Ecto neural progenitor cell (in vitro differentiated cells): ENCODE measurements at places on chromosomes 16 and 17.
A peak's percentile ranks its signal among the peaks of the same experiment; 100 is the strongest.

- peak; percentile 81 for DNase-seq
These were observed 5.8 kb upstream of the ZNF23 start for GRCh38 chr16:71467810-71468209.

DNA sequence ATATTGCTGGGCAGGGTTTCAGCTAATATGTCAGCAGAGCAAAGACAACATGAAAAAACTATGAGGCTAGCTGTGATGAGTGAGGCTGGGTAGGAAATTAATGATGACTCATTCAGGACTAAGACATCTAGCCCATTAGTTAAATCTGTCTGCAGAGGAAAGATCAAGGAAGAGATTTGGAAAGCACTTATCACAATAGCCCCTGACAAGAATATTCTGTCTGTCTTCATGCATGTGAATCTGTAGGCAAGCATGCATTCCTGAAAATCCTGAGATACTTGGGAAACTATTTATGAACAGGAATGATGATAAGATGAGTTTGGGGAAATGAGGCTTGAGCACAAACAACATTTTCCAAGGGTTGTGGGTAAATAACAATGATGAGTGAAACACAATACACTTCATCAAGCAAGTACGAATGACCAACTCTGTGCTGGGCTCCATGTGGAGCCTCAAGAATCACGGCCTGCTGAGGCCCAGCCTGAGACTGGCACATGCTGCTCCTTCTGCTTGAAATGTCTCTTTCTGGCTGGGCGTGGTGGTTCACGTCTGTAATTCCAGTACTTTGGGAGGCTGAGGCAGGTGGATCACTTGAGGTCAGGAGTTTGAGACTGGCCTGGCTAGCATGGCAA is 96.5 kb upstream of the ASIC2 start:
- no peak for DNase-seq

DNA sequence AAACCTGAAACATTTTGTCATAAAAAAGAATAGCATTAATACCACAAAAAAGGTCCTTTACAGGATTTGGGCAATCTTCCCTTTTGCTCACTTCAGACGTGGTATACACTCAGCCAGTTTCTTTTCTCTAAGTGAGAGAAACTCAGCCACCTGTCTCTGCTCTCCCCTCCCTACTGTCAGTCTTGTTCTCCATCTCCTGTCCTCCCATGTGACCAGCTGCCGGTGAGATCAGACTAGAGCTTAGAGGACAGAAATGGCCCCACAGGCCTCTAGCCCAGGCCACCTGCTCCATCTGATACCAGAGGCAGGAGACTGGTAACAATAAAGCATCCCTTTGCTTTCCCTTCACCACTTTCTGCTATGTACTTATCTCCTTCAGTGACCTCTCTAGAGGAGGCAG is 34.9 kb downstream of the CMC2 start:
- no peak for DNase-seq

GRCh38 chr16:80997964-80998620 is 8.6 kb downstream of the CMC2 start:
- DNase-seq = no peak

DNA sequence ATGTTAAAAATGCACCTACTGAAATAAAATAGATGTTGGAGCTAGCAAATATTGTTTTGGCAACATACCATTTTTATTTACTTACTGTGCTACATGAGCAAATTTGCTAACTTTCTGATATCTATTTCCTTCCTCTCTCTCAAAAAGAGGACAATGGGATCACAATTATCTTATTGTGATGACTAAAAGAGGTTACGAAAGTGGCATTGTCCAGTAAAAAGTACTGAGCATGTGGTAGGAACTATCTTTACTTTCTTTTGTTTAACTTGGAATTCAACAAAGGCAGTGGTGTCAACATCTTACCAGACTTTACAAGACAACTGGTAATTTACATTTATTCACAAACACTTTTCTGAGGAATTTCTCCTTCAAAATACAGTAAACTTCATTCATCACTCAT is 1542.6 kb upstream of the CDH8 start:
- DNase-seq = no peak

DNA sequence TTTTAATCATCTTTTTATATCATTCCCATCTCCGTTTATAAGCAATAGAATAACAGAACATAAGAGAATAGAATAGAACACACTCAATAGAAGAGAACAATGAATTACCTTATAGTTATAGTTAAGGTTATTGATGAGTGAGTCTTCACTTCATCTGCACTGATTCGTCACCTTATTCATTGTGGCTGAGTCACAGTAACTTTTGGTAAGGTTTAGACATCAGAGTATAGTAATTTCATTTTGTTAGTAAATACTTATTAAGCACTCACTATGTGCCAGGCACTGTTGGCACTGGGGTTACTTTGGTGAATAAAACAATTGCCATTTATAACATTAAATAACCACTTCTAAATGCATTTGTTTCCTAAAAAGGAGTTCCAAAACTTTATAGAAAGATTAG is 22.5 kb downstream of the PHKB start:
- DNase-seq = no peak

DNA sequence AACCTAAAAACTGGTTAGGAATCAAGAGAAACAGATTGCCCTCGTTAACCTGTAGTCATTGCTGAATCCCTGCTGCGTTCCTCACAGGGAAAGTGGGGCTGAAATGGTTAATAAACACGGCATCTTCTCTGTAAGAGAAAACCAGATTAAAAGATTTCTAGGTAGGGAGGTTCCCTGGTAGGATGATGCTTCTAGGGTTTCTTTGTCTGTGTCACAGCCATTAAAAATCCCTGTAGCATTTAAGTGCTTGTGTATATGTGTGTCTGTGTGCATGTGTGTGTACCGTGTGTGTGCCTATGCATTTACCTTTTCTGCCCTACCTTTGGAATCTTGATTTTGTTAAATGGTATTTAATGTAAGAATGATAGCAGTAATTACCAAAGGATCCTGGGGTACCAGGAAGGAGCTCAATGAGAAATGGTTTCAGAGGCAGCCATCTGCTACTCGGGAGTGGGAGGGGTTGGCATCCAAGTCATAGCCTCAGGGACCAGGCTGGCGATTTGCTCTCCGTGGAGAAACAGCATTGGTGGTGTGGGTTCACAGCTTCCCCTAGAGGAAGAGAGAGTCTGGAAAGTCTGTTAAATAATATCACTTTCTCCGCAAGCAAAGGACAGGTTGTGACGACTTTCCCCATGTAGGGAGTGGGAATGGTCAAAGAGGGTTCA is 177.1 kb downstream of the HS3ST4 start:
- DNase-seq = no peak

DNA sequence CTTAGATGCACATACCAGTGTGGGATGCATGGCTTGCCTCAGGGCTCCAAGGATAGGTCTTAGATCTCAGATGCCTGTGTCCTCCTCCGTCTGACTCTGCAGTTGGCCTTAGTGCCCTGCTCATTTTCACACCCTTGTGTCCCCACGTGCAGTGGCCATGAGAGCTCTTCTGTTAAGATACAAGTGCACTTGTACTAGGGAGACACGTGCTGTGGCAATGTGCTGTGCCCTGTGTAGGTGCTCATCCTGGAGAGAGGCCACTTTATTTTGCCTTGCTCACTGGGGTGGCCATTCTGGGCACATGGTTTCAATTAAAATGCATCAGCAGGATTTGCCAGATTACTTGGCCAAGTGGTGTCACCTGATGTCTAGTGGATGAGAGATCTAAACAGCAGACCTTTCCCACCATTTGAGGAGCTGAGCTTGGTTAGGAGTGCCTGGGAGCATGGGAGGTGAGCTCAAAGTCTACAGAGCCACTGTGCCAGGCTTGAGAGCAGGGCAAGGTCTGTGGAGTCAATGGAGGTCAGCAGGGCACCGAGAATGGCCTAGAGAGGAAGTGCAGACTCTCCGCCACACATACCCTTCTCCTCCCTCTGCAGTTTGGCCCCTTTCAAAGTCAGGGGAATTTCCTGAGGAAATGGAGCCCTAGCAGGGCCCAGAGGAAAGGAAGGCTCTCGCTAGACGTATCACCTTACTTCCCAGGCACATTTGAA is 25.2 kb upstream of the SMPD3 start:
- no peak for DNase-seq

DNA sequence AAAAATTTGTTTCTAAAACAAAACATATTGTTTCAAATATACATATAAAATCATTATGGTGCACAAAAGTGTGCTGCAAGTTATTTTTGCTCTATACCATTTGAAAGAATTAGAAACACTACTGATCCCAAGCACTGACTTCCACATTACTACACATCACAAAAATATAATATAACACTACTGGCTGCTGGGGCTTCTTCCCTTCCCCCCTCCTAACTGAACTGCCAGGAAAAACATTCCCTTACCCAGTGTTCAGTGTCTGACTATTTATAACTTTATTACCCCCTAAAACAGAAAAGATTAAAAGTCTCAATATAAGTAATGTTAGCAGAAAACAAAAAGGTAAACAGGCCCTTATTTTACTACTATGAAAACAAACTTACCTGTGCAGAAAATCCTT is 36.9 kb downstream of the GPATCH8 start:
- no peak for DNase-seq

GRCh38 chr17:77798031-77798430 is 160.5 kb upstream of the TNRC6C start:
- DNase-seq = no peak

- peak; percentile 76 for DNase-seq
These were observed 16.2 kb downstream of the CHST4 start for GRCh38 chr16:71542377-71542776.

GRCh38 chr16:20255002-20255401 is 72.3 kb downstream of the GP2 start:
- DNase-seq = no peak

- no peak for DNase-seq
These were observed 12.4 kb downstream of the SLFN5 start for GRCh38 chr17:35255316-35255715.

DNA sequence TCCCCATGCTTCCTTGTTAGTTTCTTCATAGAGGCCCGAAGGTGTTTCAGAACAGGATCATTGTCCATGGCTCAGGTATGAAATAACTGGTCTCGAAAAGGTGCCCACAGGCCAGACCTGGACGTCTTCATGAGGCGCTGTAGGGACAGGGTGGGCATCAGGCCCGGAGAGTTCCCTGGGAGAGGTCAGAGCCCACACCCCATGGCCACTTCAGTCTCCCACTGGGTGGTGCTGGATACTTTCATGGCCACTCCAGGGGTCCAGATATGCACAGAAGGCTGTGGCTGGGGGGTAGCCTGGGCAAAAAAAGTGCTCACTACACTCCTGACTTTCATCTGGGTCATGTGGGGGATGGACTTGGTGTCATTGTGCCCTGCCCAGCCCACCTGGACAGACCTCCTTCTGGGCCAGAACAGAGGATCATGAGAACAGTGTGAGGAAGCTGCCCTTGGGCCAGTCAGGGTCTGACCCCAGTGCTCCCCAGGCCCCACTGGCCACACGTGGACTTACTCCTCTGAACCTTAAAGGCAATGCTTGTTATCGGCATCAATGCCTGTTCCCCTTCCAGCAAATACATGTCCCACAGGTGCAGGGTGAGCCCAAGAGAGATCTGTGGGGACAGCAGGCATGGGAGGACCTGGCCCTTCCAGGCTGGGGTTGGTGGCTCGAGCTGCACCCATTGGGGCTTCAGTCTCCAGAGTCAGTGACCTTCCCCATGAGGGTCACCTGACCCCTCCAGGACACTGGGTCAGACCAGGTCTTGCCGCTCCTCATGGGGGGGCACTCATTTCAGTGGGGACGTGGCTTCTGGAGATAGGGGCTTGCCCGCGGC is 36.9 kb downstream of the LGALS9 start:
- no peak for DNase-seq

DNA sequence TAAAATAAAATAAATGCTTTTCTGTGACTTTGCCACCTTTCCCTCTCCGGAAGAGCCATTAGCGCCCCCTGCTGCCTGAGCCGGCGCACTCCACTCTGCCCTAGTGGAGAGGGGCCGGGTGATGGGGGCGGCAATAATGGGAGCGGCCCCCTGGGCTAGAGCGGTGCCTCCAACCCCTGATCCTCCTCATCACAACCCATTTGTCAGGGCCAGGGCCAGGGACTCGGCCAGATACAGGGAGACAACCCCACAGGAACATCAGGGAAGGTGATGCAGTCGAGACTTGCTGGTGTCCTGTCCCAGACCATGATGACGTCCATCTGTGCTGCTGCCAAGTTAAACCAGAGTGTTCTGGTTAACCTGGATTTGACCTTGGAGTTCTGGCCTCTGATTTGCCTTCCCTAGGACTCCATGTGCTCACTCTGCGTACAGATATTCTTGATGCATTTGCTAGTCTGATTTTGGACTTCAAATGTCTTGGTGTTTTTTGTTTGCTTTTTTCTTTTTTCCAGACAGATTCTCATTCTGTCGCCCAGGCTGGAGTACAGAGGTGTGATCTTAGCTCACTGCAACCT is 46.1 kb upstream of the BPTF start:
- peak; percentile 73 for DNase-seq

DNA sequence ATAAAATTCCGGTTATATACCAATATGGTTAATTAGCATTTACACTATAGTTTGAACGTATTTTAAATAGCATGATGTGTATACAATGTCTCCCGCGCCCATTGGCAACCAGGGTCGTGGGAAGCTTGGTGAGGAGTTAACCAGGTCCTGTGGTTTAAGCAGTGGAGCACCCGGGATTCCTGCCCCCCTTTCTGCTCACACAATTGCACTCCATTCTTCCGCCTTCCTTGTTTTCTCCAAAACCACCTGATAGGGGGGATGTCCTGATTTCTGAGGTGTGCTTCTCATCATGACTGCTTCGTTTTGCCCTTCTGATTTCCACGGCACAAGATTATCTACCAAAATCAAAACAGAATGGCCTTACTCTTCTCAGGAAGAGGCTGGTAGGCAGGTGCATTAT is 35.8 kb downstream of the WIPI1 start:
- DNase-seq = no peak

GRCh38 chr16:71846431-71846830 is 655 bp downstream of the ATXN1L start:
- DNase-seq = peak; percentile 50

DNA sequence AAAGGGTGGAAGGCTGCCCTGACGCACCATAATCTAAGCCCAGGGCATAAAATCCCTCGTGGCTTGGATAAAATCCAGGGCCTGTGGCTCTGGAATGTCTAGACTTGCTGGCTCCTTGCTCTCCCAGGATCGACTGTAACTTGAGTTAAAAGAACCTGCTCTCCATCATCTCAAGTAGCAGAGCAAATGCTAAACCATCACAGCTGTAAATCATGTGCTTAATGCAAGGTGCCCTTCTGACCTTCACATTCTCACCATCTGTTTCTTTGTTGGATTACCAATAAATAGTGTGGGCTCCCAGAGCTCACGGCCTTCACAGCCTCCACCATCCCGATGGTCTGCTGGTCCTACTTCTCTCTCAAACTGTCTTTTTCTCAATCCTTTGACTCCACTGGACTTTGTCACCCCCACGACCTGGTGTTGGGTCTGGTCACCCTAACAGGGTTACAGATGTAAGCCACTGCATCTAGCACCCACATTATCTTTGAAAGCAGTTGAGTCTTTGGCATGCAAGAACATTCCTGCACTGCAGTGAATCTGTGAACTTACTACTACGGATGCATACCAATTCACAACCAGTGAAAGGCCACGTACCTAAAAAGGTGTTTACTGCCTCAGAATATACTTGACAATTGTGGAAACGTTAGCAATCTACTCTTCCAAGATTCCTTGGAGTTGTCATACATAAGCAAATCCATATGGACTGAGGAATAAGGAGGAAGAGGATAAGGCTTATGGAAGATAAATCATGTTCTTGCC is 15.3 kb downstream of the RSL1D1 start:
- DNase-seq = no peak
